CD14-positive monocyte (primary cell): ENCODE measurements at places on chromosomes 2 and 18.

- no peak for DNase-seq
Measured at GRCh38 chr18:76348267-76349066, 146.6 kb downstream of the ZNF516 start.

GRCh38 chr2:108236676-108237335 lies 3.0 kb upstream of the SULT1C3 start:
- DNase-seq, result no peak

GRCh38 chr2:64288321-64289193 lies 144.3 kb upstream of the PELI1 start:
- no peak for DNase-seq

- no peak for DNase-seq
Measured at GRCh38 chr2:201507725-201508124, 56.2 kb downstream of the STRADB start.

DNA sequence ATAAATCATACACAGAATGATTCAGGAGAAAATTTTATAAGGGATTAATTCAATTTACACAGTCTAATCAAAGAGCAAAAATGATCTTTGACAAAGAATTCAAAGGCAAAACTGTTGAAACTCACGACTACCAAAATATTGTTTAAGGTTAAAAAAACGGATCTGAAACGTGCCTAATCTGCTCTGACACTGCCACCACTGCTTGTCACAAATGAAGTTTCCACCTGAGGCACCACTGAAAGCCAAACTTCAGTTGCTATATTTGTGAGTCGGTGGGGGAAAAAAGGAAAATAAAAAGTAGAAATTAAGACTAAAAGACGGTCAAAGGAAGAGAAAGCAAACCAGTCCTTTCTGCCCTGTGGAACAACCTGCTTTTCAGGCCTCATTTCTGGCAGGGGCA lies 140.6 kb upstream of the DNMT3A start:
- DNase-seq, result no peak

GRCh38 chr2:28577791-28578680 lies 82.2 kb downstream of the PLB1 start:
- no peak for DNase-seq

GRCh38 chr2:75606761-75607399 lies 39.7 kb upstream of the MRPL19 start:
- no peak for DNase-seq

- no peak for DNase-seq
Measured at GRCh38 chr2:100887713-100888495, 68.0 kb downstream of the NPAS2 start.

DNA sequence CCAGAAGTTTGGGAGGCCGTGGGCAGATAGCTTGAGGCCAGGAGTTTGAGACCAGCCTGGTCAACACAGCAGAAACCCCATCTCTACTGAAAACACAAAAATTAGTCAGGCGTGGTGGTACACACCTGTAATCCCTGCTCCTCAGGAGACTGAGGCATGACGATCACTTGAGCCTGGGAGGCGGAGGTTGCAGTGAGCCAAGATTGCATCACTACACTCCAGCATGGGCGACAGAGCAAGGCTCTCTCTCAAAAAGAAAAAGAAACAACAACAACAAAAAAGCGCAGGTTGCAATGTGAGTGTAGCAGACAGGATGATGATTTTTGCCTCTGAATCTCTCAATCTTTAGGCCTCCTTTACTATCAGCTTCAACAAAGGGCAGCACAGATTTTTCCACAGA lies 2.7 kb upstream of the USP14 start:
- no peak for DNase-seq

DNA sequence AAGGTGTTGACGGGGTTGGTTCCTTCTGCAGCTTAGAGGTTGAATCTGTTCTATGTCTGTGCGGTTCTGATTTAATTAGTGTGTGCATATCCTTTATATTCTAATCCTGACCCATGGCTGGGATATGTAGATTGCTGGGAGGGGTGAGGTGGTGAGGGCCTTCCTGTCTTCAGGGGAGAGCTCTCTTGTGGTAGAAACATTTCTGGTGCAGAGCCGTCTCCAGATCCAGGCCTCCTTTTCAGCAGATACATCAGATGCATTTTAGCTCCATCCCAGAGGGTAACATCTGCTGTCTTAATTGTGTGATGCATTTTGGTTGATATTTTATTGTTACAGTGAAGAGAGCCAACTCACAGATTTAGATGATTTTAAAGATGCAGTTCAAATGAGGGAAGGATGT lies 227.8 kb downstream of the AGAP1 start:
- no peak for DNase-seq

- DNase-seq, result no peak
Measured at GRCh38 chr2:134252092-134252750, 1.7 kb upstream of the MGAT5 start.

GRCh38 chr2:221924576-221924975 lies 352.5 kb upstream of the EPHA4 start:
- no peak for DNase-seq

- no peak for DNase-seq
Measured at GRCh38 chr18:45723567-45724355, at the start of gene SLC14A1. Gene SLC14A1, plus strand, starts transcription at chr18:45724181. Its CDS starts 6,140 bp downstream, at chr18:45730321.

GRCh38 chr2:34161549-34161948 lies 562.5 kb upstream of the FAM98A start:
- no peak for DNase-seq

DNA sequence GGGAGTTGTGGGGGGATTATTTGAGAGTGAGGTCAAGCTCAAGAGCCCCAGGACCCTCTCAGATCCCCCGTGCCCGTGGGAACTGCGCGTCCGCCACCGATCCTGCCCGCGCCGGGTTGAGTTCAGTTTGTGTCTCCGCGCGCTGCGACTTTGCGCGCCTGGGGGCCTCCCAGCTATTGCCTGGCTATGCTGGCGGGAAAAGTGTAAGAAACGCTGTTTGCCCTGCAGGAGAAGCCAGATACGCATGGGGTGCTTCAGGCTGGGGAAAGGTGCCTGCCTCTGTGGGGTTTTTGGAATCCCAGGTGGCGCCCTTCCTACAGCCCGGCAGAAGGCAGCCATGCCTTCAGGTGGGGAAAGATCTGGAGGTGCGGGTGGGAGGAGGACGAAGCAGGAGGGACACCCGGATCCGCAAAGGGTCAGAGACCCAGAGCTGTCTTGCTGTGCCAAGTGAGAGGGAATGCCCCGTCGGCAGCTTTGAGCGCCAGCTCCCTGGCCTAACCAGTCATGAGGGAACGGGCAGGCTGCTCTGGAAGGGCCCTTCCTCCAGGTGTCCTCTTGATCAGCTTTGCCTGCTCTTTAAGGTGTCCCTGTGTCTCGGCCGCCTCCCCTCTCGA lies 22.5 kb downstream of the TEX44 start:
- no peak for DNase-seq

- DNase-seq, result no peak
Measured at GRCh38 chr2:148742373-148742772, 97.8 kb downstream of the EPC2 start.

DNA sequence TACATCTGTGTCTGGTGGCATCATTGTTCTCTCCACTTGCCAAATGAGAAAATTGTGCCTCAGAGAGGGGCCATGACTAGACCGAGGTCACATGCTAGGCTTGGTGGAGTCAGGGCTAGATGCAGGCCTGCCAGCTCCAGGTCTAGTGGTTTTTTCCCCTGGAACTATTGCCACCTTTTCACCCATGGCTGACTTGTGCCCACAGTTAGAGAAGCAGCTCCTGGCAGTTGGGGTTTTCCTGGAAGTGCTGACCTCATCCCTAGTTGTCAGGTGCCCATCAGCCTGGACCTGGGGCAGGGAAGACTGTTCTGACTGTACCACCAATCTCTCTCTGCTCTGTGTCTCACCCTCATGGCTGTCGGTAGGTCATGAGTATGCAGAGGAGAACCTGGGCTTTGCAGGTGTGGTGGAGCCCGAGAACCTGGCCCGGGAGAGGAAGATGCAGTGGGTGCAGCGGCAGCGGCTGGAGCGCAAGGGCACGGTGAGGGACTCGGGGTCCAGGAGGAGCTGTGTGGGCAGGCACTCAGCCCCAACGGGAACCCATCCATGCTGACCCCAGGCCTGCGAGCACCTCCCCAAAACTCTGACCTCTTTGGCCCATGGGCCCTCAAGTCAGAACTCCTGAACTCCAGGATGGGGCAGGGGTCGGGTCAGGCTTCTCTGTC lies 12.4 kb upstream of the CATIP start:
- DNase-seq, result no peak

GRCh38 chr2:1841903-1842791 lies 97.8 kb upstream of the PXDN start:
- no peak for DNase-seq

- DNase-seq, result no peak
Measured at GRCh38 chr2:102144128-102144527, 1.6 kb downstream of the IL1R1 start.
